Right ventricle myocardium inferior (tissue), 1 donor: ENCODE measurements at places on chromosomes 2 and 18. TPM values are rescaled to one million over a fixed set of nuclear protein-coding genes. Genes with fewer than 3 reads are reported as not detected.

- DNase-seq: no peak
Measured at GRCh38 chr2:234111523-234111922, 61.0 kb downstream of the SPP2 start.

- no peak for DNase-seq
Measured at GRCh38 chr2:70921031-70921430, 14.7 kb upstream of the ATP6V1B1 start.

Gene UGT1A10
- total RNA-seq: not detected

Gene RAB6C
- total RNA-seq: 0.16 TPM

Gene GKN1
- total RNA-seq: not detected
